ENCODE measurements at places on chromosomes 5 and 9.

DNA sequence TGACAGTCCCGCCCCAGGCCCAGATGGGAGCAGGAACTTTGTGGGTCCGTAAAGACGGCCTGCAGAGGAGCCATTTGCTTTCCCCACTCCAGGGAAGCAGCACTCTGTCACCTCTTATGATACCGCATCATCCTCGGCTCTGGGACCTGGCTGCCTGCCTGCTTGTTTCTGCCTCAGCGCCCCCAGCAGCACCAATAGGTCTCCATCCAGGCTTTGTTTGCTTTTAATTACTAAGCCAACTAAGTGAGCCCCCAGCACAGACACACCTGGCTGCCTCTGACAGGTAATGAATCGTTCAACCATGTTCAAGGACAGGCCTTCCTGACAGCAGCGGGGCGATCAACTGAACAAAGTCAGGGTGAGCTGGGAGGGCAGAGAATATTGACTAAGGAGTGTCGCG lies 141.4 kb downstream of the C5orf15 start:
- no peak for DNase-seq

DNA sequence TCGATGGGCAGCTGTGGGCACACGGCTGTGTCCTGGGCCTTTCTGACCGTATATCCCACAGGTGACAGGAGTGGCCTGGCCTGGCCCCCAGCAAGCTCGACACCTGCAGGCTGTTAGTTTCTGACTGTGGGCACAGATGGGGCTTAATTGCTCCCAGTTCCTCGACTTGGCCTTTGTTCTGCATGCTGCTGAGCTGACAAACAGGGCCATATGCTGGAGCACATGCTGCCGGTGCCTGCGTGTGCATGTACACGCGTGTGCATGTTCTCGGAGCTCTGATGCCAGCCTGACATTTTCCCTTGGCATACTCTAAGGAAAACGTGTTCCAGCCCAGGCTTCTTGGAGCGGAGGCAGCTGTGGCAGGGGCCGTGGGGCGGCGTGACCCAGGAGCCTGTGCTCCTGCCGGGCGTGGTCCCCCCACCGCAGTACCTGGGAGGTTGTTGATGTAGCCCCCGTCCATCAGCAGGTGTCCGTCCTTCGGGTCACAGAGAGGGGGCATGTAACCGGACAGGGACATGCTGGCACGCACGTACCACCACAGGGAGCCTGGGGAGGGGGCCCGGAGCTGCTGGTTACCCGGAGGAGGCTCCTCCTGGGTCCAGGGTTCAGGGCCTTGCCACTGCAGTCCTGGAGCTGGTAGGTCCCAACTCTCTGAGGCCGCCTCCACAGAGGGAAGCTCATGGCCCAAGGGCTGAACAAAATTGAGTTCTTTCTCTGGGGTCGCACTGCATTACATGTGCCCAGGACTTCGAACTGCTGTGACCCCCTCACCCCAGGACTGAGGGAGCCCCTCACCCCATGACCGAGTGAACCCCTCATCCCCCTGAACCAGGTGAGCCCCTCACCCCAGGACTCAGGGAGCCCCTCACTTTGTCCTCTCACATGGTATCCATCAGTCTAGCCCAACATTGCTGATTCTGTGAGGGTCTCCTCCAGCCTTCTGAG lies 4.1 kb upstream of the NSMF start:
- no peak for DNase-seq

GRCh38 chr5:106956886-106957285 lies 713.9 kb downstream of the EFNA5 start:
- DNase-seq = no peak

GRCh38 chr5:72840041-72840440 lies 23.6 kb downstream of the TNPO1 start:
- DNase-seq = no peak

DNA sequence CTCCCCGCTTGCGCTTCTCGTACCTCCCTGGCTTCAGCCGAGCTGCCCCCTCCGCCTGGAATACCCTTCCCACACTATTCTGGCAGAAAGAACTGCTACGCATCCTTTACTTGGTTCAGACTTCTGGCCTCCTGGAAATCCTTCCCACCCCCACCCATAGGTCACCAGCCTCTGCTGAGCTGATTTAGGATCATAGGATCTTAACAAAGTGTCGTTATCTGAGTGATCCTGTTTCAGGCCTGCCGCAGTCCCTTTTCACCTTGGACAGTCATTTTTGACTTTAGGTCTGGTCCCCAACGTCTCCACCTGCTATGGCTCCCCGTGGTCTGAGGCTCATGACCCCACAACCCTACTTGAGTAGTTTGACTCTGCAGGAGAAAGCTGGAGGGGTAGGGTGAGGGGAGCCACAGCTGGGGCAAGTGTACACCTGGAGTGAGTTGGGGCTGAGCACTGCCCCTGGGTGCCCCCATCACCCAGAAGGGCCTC lies 27.3 kb downstream of the EGR1 start:
- no peak for DNase-seq
